Naive thymus-derived CD4-positive, alpha-beta T cell (primary cell): ENCODE measurements at places on chromosomes 6 and 20.
A peak's percentile ranks its signal among the peaks of the same experiment; 100 is the strongest.

DNA sequence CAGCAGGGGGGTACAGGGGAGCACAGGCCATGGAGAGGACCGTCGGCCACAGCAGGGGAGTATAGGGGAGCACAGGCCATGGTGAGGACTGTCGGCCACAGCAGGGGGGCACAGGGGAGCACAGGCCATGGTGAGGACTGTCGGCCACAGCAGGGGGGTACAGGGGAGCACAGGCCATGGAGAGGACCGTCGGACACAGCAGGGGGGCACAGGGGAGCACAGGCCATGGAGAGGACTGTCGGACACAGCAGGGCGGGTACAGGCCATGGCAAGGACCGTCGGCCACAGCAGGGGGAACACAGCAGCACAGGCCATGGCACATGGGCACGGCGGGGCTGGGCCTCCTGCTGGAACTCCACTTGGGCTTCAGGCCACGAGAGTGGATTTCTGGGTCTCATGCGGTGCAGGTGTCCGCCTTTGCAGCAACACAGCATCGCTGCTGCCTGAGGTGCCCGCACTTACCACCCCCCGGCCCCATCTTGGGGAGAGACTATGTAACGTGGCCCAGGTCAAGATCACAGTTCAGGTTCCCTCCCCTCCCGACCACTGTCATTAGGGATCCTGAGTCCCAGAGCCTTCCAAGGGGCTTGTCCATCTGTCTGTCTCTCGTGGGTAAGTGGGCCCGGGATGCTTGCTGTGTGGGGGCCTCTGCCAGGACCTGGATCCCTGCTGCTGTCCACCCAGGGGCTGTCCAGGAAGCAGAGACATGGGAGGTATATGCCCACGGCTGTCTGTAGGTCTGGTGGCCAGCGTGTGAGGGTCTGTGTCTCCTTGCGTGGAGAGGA lies 2.5 kb downstream of the NPBWR2 start:
- no peak for DNase-seq

DNA sequence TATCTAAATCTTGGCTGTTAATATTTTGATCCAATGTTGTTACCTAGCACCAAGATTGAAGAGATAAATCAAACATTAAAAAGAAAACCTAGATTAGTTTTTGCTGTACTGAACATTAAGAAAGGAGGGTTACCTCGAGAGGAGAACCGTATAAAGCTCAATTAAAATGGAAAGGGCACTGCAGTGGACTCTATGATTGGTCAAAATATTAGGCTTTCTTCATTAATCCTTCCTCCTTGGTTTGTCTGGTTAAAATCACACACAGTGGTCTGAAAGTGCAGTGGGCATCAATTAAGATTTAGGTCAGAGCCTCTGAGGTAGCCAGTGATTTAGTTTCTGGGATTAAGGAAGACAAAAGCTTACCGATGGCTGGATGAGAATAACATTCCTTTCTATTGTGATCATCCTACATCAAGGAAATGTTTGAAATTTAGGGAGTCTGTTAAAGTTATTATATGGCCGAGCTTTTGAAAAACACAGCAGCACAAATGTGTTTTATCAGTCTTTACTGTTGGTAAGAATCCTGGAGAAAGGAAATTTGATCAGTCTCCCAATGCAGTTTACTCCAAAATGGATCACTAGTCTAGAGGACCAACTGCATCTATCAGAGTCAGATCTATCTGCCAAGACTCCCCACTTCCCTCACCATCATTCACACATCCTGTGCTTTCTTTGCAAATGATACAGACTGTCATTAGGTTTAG lies 134.6 kb upstream of the NEDD9 start:
- no peak for DNase-seq

DNA sequence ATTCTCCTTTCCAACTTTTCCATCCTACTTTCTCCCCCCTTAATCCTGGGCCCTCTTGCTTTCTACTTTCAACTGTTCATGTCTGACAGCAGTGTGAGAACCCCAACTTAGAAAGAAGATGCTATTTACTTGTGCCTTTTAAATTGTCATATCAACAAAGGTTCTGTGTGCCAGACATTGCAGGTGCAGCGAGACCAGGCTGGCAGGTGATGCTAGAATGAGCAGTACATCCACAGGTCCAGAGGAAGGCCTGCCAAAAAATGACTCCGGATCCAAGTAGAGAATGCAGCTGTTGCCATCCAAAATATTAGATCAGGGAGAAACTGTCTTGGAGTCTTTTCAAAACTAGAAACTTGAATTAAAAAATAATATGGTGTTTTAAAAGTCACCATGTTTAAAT lies 510.5 kb downstream of the LMBRD1 start:
- no peak for DNase-seq

DNA sequence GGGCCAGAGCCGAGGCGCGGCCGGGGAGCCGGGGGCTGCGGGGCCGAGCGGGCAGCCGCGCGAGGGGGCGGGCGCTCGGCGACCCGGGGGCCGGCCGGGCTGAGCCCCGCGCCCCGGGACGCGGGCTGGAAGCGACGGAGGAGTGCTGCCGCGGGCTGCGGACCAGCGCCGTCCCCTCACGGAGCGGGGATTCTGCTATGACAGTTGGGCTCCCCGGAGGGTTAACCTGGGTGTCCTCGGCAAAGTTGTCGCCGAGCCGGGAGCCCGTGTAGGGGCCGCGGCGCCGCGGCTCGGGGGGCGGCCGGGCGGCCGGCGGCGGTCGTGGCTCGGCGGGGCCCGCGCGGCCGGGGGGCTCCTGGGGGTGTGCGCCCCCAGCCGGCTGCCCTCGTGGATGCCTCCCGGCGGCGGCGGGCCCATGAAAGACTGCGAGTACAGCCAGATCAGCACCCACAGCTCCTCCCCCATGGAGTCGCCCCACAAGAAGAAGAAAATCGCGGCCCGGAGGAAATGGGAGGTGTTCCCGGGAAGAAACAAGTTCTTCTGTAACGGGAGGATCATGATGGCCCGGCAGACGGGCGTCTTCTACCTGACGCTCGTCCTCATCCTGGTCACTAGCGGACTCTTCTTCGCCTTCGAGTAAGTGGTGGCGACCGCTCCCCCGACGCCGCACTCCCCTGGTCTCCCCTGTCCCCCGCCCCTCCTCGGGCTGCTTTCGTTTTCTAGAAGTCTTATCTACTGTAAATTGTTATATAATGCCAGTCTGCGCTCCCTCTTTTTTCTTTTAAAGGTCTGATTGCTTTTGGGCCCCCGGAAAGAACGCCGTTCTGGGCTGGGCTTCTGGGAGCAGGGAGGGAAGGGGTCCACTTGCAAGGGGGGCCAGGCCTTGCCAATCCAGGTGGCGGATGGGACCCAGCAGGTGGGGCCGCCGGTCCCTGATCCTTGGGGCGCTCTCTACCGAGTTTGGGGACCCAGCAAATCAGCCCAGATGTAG lies 936 bp downstream of the ZDHHC14 start:
- DNase-seq, result peak; percentile 53

DNA sequence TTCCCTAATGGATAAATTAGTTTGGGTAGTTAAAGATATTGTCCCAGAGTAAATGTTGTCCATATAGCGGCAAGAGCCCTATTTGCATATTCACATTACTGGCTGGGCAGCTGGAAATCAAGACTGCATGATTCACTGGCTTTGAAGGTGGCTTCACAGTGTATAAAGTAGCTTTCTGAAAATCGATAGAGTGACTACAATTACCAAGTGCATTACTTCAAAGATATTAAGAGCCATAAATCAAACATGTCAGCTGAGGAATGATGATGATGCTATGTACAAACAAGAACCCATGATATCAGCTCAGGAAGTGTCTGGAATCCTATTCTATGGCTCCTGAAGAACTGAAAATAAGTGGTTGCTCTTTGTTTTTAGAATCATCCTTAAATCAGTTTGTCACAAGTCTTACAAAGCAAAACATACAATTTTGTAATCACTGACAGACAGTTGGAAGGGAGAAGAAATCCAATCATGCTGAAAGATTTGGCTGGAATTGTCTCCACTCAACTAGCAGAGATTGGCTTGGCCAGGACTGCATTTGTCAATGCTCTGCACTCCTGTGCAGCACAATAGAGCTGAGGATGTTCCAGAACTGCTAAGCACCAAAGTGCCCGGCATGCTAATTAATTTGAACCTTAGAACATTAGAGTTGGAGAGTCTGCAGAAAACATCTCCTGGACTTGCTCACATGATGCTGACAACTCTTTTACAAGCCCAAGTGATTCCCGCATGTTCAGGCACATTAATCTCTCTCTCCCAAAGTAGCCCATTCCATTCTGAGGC lies 77.9 kb upstream of the B3GAT2 start:
- DNase-seq, result no peak

DNA sequence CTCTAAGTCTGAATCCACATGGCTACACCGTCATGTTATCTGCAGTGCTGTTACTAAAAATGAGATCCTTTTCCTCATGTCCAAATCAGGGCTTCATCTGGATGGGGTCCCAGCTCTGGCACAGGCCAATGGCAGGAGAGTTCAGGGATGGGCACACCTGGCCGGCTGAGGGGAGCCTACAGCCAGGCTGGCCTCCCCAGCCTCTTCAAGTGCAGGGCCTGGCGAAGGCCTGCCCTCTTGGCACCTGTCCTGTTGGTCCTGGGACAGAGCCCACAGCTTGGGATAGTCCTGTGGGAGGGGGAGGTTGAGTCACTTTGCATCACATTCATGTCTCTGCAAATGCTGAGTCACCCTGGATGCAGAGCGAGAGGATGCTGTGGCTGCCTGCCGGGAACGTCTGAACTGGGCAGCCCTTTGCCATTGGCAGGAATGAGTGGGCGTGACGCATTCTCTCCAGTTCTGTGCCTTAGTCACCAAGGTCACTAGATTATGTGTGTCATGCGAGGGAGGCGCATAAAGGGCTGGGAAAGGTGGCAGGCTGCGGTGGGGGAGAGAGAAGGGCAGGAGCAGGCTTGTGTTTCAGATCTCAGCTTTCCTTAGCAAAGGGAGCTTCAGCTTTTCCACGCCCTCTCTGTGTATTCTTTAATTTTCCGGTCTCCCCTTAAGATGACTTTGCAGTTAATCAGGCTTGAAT lies 223.2 kb upstream of the ECI2 start:
- no peak for DNase-seq

DNA sequence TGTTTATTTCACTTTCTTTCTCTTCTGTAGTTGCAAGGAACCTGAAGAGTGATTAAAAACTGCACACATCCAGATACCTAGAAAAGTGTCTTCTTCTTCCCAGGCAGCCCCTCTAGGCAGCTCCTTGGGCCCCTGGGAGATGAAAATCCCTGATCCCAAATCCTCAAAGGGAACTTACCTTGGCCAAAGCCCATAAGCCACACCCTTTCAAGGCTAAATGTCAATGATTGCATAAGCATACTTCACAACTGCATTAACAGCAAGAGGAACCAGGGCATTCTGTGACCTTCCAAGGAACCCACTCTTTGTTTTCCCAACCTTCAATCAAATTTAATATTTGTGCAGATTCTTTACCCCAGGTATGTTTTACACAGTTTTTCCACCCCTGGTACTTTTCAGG lies 4.4 kb upstream of the HMGN3 start:
- DNase-seq, result no peak

DNA sequence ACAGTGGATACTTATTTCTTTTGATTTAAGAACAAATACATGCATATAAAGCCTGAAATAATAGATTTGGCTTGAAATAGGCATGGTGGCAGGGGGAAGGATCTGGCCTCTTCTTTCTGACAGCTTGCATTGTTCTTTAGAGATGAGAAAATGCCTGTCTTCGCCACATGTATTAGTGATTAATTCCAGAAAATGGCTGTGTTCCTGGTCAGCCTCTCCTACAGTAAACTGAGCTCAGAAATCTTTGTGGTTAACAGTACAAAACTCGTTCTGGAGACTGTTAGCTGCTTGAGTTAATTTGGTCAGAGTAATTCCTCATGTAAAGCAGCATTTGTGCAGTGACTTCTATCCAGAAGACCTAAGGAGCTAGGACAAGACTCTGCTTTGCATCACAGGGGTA lies 151.5 kb downstream of the EYA4 start:
- DNase-seq, result no peak

- no peak for DNase-seq
Measured at GRCh38 chr20:20375862-20376261, 8.0 kb downstream of the INSM1 start.

GRCh38 chr6:124119596-124119995 lies 315.9 kb downstream of the NKAIN2 start:
- no peak for DNase-seq

GRCh38 chr6:1482381-1483166 lies 93.2 kb downstream of the FOXF2 start:
- no peak for DNase-seq

GRCh38 chr6:129597023-129597713 lies 112.8 kb downstream of the ARHGAP18 start:
- no peak for DNase-seq

- DNase-seq, result no peak
Measured at GRCh38 chr20:17641520-17641964, 40.5 kb downstream of the RRBP1 start.

DNA sequence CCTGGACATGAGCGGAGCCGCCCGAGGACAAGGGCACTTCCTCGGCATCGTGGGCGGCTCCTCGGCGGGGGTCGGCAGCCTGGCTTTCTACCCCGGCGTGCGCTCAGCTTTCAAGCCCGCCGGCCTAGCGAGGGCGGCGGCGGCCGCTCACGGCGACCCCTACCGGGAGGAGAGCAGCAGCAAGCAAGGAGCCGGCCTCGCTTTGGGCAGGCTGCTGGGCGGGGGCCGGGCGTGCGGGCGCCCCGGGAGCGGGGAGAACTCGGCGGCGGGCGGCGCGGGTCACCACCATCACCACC lies 6.7 kb downstream of the PRDM13 start:
- no peak for DNase-seq

DNA sequence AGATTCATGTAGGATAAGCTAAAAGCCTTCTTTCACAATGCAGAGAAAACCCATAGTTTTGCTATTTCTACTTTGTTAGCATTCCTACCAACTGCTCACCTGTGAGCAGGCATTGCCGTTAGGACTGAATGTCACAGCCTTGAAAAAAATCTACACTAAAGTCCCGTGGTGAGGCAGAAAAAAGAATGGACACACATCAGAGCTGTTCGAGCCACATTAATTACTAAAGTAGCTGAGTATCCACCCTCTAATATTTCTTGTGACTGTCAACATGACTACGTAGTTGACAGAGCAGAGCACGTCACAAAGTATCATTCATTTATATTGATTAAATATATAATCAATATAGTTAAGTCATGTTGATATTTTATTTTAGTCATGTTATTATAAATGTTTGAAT lies 10.1 kb downstream of the HDGFL1 start:
- no peak for DNase-seq

GRCh38 chr6:131740161-131740560 lies 29.3 kb upstream of the CTAGE9 start:
- no peak for DNase-seq

DNA sequence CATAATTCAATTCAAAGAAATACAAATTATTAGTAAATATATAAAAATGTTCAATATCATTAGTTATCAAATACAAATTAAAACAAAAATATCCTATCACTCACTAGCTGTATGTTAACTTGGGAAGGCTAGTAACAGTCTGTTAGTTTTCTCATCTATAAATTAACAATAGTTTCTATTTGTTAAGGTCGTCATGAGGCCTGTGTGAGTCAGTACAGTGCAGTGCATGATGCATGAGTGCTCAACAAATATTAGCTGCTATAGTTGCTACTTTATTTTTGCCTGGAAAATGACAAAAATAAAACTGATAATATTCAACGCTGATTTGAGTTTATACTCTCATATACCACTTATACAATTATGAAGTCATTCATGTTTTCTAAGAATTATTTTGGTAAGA lies 401.6 kb upstream of the RUNX2 start:
- DNase-seq, result no peak
